Pons (tissue), 1 donor: ENCODE measurements at places on chromosomes 16 and 17.

DNA sequence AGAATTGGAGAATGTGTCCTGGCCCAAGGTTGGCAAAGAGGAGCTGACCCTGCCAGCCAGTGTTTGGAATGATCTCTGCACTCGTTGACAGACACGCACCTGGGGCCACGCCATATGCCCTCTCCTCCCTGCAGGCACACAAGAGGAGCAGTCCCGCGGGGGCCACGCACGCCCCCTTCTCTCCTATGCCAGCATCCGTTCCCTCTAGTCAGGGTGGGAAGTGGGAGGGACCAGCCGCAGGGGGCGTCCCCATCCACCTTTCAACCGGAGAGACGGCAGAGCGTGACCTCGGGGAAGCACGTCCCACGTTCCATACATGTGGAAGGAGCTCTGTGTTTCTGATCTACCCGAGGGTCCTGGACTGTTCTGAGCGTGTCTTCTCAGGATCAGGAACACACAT is 86.9 kb upstream of the ZNF750 start:
- no peak for DNase-seq

- DNase-seq: no peak
Measured at GRCh38 chr16:50718061-50718760, 23.7 kb upstream of the CYLD start.

DNA sequence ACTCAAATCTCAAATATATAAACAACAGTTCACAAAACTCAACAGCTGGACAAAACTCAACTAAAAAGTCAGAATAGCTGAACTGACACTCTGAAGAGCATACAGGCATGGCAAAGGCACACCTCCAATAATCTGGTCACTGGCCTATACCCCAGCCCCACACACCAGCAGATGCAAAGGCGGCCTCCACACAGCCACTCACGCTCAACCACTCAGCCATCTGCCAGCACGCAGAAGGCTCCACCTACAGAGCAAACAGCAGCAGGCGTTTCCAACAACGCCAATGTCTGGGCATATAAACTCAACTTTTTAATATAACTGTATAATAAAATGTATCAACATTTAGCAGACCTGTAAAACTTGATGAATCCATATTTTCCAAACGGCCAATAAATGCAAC is 17.2 kb downstream of the USP7 start:
- no peak for DNase-seq

DNA sequence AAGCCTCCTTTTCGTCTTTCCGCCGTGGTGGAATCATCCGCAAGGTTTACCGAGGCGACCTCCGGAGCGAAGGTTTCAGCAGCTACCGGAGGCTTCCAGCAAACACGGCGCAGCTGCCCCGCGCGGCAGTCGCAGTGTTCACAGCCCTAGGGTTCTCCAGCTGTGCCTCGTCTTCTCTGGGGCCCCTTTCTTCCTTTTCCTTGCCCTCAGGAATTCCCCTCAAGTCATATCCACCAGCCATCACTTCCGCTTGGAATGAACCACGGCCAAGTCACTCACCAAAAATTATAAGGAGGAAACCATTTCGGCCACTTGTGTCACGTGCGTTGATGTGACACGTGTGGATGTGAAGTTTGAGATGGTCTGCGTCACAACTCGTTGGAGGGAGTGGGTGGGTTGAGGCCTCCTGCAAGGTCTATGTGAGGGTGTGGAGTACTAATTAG is 636 bp upstream of the ERN1 start:
- peak; percentile 45 for DNase-seq

DNA sequence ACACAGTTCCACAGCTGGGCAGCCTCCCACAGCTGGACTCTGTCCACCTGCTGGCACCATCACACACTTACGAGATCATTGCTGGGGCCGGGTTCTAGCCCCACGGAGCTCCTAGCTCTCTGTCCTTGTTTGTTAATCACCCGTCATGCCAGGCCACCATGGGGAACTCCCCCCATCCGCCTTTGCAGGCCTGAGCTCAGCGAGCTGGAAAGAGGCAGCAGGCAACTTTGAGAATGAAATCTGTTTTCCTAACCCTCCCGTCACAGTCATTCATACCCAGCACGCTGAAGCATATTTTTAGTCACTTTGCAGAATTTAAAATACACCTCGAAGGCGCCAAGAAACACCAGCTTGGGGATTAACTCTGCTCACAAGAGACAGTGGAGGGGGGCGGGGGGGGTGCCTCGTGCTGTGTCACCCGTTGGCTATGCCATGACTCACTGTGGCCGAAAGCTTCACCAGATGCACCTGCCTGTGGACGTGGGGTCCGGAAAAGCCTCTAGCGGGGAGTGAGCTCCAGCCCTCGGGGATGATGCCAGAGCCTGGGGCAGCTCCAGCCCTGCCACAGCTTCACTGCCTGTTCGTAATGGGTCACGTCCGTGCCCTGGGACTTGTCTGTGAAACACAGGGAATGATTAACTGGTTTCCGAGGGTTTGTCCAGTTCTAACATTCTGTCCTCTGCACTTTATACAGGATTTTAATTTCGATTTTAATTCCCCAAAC is 1.4 kb upstream of the SPNS2 start:
- DNase-seq: no peak

DNA sequence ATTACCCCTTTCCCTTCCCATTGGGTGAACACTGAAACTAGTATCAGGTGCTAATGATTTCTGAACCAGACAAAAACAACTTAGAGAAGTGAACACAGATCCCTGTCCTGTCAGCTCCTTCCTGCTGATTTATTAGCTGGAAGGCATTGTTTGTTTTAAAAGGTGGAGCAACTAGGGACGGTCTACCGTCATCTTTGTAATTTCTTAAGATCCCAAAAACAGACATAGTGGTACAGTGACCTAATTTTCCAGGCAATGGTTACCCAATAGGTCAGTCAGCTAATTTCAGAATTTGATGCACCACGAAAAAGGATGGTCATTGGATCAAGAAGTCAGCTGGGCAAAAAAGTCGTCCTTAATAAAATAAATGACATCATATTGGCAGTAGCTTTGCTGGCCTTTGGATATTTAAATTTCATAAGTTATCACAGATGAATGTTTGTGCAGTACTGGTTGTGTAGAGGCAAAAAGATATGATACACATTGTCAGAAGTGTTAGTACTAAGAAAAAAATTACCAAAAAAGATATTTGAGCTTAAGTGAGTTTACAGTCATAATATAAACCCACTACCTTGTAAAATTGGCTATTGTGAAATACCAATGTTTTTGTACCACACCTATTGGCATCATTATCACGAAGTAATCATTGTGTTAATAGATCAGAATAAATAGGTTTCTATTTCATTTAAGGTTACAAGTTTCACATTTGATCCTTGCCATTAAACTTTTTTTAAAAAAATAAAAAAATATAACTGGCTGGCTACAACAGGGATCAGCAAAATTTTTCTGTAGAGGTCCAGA is 27.2 kb upstream of the KCNJ16 start:
- DNase-seq: no peak

GRCh38 chr17:80761110-80761871 is 216.7 kb downstream of the RPTOR start:
- DNase-seq: no peak

DNA sequence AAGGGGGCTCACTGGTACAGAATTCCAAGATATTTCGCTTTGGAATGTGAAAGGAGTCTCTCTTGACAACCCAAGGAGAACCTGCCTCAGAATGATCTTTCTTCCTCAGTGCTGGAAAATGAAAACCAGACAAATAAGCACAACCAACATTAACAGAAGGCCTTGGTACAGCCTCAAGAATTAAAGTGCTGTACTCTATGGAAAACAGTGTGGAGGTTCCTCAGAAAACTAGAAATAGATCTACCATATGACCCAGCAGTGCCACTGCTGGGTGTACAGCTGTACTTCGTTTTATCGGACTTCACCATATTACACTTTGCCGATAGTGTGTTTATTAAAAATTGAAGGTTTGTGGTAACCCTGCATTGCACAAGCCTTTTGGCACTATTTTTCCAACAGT is 25.2 kb downstream of the HLF start:
- DNase-seq: no peak

DNA sequence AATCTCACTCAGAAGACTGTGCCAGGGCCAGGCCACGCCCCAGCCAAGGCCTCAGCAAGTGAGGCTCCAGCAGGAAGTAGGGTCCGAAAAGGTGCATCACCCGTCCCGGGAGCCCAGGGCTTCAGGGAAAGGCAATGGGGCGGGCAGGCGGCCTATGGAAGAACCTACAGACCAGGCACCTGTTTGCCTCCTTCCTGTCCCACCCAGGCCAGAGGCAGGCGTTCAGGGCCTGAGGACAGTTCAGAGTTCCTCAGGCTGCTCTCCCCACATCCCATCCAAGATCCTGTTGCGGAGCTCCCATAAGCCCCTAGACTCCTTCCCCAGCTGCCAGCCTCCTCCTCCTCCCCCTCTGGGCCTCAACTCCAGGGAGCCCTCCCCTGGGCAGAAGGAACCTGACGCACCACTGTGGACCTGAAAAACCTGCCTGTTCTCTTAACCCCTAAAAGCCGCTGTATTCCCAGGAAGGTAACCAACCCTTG is 2.3 kb downstream of the CLUH start:
- DNase-seq: no peak

DNA sequence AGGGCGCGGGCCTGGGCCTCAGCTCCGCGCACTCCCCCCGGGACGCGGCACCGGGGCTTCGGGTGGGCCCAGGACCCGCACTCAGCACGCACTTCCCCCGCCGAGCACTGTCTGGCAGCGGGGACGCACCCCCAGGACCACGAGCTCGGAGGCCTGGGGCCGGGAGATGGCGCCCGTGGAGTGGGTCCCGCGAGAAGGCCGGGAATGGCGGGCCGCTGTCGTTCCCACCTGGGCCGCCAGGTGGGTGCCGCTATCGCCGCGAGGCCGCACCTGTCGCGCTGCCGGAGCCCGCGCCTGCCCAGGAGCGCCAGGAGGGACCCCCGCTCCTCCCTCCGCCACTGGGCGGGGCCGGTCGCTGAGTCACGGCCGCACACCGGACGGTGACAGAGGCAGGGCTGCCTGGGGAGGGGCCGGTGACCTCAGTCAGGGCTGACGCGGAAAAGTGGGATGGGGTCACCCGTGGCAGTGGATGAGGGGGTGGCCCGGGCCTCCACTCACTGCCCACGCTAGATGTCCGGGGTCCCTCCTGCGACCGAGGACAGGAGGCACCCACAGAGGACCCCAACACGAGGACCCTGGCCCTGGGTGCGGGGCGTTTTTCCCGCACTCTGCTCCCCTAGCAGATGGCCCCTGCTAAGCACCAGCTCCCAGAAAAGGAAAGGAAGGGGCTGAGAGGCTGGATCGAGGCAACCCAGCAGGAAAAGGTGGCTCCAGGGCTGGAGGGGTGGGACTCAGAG is 6.9 kb upstream of the ACTG1 start:
- DNase-seq: no peak

- no peak for DNase-seq
Measured at GRCh38 chr17:9158544-9159452, 137.5 kb downstream of the NTN1 start.

- no peak for DNase-seq
Measured at GRCh38 chr17:42904110-42904469, 3.5 kb downstream of the G6PC1 start.

GRCh38 chr17:75721463-75722011 is 278 bp downstream of the ITGB4 start:
- DNase-seq: no peak

DNA sequence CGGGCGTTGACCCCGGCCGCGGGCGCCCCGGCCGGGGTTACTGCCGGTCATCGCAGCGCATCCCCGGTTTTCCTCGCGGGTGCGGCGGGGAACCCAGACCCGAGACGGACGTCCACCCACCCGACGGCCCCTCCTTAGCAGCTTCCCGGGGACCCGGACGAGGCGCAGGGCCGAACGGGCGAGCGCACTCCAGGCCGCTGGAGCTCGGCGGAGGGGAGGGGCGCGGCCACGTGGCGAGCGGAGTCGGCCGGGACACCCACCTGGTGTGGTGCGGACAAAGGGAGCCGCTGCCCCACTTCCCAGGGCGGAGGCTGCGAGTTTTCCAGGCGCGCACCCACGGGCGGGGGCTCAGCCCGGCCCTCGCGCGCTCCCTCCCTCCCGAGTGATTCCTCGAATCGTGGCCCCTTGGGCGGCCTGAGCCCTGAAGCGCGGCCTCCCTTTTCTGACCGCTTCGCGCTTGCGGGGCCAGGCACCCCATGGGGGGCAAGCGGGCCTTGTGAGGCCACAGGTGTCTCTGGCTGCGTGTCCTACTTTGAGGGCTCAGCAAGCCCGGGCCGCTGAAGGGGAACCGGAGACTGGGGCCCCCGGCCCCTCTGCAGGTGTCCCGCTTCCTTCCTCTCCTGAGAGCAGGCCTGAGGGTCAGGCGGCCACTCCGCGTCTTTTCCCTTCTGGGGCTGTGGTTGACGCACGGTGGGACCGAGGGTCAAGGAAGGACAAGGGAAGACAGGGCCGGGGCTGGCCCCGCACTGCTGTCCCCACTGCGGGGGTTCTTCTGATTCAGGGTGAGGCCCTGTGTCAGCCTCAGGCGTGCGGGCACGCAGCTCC is 1.1 kb upstream of the FASN start:
- DNase-seq: no peak

DNA sequence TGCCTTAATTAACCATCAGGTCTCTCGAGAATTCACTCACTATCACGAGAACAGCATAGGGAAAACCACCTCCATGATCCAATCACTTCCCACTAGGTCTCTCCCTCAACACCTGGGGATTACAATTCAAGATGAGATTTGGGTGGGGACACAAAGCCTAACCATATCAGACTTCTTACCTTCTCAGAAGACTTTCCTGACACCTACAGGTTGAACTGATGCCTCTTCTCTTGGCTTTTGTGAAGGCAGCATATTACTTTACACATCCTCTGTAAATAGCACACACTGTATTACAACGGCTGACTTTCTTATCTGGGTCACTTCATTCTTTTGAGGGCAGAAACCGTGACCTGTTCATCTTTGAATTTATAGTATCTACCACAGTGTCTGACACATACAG is 23.6 kb downstream of the BMERB1 start:
- DNase-seq: no peak

- DNase-seq: peak; percentile 73
Measured at GRCh38 chr17:81917565-81918332, at the start of gene SIRT7. SIRT7 (minus strand) TSS chr17:81918176; CDS start chr17:81918131, 45 bp downstream.

DNA sequence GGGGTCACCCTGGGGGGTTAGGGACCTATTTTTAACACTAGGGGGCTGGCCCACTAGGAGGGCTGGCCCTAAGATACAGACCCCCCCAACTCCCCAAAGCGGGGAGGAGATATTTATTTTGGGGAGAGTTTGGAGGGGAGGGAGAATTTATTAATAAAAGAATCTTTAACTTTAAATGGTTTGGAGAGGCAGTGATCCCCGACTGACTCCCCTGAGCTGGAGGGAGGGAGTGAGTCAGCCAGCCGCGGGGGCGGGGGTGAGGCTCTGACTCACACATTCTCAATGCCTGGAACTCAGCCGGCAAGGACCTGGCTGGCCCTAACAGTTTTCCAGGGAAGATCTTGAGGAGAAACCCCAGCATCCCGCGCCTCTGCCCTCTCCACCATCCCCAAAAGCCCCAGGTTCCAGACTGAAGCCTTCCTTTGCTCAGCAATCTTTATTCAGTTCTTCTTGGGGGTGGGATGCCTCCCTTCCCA is 1.5 kb downstream of the HCFC1R1 start:
- DNase-seq: peak; percentile 64

DNA sequence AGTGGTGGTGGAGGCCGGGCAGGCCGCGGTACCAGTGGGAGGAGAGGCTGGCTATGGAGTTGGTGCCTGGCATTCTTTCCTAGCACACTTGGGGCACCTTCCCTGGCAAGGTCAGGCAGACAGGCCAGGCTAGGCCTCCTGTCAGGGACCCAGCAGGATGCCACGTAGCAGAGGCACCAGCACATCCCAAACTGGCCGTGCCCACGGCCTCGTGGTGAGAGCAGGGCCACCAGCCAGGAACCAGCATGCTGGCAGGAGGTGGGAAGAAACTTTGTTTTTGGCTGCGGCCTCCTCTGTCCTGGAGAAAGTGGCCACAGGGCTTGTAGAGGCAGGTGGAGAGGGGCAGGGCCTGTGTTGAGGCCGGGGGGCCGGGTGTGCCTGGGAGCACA is 57.6 kb upstream of the CBFA2T3 start:
- no peak for DNase-seq

GRCh38 chr17:70368011-70368410 is 198.7 kb downstream of the KCNJ2 start:
- no peak for DNase-seq
